ENCODE measurements at places on chromosomes 4 and X.

DNA sequence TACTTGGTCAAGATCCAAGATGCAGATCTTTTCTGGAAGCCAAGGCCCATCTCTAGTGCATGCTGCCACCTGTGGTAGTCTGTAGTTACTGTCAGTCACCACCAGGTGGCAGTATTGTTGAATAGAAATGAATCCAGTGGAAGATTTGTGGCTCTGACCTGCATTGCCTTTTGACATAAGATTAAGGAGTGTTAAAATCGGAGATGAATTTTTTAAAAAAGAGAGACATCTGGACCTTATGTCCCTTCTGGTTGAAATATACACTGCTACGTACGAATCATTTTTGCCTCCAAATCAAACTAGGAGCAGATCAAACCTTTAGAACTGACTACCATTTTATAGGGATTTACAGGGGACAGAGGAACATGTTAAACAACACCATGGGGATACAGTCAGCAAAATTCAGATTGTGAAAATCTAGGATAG is 46.9 kb upstream of the RHOH start:
- DNase-seq: no peak

- no peak for DNase-seq
Measured at GRCh38 chr4:15910155-15910940, 28.2 kb downstream of the FGFBP1 start.

DNA sequence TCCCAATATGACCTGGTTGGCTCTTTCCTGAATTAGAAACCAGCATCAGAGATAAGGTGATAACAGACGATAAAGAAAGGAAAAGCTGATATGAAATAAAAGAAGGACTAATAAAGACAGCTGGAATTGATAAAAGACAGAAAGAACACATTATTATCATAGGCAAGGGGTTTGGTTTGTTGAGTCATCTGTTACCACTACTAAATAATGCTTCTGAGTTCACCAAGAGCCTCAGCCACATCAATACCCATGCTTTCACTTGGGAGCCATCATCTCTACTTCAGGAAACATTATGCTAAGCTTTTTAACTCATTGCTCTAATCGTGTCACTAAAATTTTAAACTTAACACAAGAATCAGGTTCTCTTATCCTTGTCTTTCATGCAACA is 27.6 kb downstream of the ANXA5 start:
- no peak for DNase-seq

GRCh38 chr4:122293374-122294365 is 85.1 kb upstream of the ADAD1 start:
- no peak for DNase-seq

DNA sequence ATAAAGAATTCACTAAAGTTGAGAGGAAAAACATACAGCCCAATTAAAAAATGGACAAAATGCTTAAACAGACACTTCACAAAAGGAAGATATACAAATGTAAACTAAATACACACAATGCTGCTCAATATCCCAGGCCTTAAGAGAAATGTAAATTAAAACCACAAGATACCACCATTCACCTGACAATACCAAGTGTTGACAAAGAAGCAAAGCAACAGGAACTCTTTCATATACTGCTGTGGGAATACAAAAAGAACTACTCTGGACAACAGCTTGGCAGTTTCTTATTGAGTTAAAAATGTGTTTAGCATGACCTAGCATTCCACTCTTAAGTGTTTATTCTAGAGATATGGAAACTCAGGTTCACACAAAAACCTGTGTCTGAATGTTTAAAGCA is 71.3 kb downstream of the ABCB7 start:
- no peak for DNase-seq

- no peak for DNase-seq
Measured at GRCh38 chr4:36601864-36602495, 320.6 kb downstream of the DTHD1 start.

DNA sequence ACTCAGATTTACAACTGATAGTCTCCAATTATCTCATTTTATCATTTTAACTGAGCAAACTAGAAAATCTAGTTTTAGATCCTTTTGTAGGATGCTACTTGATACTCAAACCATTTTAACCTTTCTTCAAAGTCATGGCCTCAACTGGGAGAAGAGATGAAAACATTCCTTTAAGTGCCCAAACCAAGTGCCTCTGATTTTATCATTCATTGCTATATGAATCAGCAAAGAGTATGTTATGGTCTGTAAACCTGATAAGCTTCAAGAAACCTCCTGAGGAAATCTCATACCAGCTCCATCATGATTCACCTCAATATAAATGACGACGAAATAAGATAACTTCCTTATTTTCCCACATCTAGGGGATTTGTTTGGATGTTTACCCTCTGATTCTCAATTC is 119.9 kb downstream of the FAM13A start:
- no peak for DNase-seq

DNA sequence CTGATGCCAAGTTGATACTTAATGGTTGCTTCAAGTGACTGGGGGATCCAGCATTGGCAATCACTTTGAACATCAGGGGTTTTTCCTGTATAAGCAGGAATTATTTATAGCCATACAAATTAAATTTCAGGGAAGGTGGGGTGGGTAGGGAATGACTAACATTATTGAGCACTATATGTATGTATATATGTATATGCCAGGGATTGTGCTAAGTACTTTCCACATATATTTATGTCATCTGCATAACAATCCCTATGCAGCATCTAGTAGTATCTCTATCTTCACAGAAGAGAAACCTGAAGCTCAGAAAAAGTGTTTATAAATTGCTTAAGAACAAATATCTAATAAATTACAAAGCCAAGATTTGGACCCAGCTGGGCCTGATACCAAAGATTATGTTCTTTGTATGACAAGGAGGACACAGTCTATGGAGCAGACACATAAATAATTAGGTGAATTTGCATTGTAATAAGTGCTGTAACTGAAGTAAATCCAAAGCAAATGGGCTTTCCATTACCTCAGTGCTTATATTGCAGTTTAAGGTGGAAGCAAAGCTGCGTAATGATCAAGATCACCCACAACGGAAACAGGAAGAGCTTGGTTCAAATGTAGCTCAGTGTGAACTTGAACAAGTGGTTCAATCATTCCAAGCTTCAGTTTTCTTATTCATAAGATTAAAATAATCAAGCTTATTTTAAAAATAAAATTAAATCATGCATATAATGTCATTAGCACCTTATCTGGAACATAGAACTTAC is 18.9 kb upstream of the RASGEF1B start:
- no peak for DNase-seq

DNA sequence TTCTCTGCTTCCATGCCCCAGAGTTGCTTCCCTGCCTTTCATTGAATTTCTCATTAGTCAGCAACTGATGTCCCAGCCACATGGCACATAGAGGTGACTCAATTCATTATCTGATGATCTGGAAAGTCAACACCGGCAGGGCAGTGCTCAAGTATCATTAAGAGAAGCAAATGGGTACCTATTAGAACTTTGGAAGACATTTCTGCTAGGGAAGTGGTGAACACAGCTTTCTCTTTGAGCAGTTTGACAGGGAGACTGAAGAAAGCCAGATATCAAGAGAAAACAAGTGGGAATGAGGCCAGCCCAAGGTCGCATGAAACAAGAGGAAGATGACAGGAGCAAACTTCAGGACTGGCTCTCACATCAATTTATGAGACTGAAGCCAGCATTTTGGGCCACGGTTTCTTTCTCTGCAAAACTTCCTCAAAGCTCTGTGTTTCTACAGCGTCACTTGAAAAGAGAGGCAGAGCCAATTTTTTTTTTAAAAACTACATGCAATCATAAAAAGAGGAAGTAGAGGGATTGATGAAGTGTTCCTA is 108.3 kb upstream of the RPS6KA3 start:
- DNase-seq: no peak
